ENCODE measurements at places on chromosomes 12 and 14.

DNA sequence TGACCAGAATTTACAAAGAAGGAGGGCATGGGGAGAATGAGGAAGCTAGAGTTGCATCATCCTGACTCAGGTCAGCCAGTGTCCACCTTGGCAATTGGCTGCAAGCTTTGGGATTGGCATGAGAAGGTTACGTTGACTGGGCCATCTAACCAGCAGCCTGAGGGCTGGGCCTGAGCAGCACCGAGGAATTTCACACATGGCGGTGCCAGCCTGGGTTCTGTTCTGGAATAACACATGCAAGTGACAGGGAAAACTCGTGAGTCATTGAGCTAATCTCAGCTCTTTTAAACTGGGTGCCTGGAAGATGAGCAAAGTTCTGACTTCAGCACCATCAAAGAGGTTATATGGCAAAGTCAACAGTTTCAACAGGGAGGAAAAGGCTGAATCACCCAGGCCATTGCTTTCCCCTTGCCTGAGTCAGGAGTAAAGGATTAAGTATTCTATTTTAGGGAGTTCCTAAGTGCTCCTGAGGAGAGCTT, 543.2 kb upstream of the TBX3 start:
- DNase-seq = no peak

DNA sequence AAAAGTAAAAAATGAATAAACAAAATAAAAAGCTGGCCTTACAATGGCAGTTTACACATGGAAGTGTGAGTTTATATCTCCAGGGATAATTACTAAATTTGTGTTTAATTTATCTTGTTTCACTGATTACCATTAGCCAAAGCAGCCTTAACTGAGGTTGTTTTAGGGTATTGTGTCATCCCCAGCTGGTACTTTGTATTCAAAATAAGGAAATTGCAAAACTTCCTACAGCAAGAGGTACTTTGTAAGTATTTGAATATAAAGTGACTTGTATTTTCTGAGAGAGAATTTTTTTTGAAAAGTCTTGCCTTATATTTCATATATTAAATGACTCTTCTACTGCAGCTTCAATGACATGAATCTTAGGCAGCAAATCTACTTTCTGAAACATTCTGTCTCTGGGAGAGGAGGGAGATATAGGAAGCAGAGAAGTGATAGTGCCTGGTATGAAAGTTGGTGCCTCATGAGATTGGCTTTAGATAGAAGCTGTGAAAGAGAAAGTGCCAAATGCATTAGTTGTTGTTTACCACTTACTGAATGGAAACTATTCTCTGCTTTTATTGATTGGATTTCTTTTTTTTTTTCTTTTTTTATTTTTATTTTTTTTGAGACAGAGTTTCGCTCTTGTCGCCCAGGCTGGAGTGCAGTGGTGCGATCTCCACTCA, 6.7 kb downstream of the FNTB start:
- DNase-seq = no peak

GRCh38 chr14:76917158-76917596, 91.0 kb downstream of the LRRC74A start:
- DNase-seq = no peak

DNA sequence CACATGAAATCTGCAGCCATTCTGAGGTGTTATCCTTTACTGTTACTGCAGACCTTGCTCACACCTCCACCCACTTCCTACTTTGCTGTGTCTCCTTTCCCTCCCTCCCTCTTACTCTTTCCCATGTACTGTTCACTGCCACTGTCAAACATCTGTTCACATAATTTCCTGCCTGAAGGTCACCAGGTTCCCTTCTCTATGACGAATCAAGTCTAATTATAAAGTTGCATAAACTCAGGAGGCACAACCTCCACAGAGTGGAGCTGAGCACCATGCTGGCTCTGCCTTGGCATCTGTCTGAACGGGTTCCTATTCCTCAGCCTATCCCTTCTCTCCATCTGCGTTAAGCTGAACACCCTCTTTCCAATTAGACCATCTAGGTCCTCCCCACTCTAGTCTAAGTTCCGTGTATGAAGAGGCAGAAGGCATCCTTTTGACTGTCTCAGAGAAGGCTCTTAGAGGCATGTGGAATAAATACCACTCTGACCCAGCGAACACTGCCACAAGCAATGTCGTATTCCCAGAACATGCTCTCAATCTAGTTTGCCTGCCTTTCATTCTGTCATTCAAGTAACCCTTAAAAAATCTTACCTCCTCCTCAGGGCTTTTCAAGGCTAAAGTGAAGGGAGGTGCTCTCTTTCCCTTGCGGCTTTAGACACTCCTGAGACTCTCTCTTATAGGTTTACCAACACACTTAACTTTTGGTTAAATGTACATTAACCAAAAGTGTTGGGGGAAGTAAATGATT, 48.7 kb downstream of the ACADS start:
- no peak for DNase-seq

- peak; percentile 4 for DNase-seq
Measured at GRCh38 chr12:33587784-33588712, 148.4 kb upstream of the SYT10 start.

DNA sequence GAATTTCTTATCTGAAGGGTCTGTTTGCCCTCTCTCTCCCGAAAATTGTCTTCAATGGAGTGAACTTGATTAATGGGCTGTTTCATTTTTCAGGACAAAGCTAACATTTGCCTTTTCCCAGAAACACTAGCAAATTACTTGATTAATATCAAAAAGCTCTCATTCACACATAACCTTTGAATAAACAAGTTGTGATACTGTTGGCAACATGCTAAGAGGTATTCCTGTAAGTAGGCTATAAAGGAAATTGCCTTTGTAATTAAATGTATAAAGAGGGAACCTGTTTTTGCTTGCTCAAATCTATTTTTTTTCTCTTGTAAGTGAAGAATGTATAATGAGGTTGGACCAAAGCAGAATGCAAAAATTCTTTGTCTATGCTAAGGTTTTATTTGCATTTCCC, 457.2 kb downstream of the TMTC2 start:
- DNase-seq = no peak

DNA sequence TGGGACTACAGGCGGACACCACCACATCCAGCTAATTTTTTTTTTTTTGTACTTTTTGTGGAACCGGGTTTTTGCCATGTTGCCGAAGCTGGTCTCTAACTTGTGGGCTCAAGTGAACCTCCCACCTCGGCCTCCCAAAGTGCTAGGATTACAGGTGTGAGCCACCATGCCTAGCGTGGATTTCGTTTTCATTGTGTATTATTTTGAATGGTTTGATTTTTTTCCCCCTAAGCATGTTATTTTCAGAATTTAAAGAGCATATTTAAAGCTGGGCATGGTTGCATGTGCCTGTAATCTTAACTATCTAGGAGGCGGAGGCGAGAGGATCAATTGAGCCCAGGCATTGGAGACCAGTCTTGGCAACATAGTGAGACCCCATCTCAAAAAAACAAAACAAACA, 13.1 kb downstream of the TMEM63C start:
- no peak for DNase-seq

GRCh38 chr12:108117163-108117849, 11.8 kb upstream of the WSCD2 start:
- DNase-seq = no peak

GRCh38 chr12:49750027-49750995, 9.0 kb downstream of the TMBIM6 start:
- DNase-seq = no peak

DNA sequence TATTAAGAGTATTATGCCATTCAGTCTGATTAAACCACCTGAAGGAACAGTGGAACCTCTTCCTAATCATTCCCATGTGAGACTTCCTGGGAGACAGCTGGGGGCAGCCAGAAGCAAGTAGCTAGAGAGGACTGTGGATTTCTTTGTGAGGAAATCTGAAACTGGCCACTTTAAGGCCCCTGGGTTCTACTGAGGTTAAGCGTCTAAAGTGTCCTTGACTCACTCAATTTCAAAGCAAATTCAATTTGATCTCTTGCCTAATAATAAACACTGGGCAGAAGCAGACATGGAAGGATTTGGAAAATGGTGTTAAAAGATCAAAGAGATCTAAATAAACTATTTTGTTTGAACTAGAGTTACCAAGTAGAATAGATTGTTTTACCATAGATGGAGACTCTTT, 909.9 kb downstream of the NRXN3 start:
- DNase-seq = no peak

GRCh38 chr12:3532931-3533702, 42.1 kb downstream of the PRMT8 start:
- no peak for DNase-seq

Measured in GM19239 (cell line).